ENCODE measurements at places on chromosomes 4 and X. TPM values are rescaled to one million over a fixed set of nuclear protein-coding genes. Genes with fewer than 3 reads are reported as not detected.

GRCh38 chr4:187685247-187685646 lies 310.3 kb upstream of the ZFP42 start:
- H3K4me1 ChIP-seq = no peaks in the 10 kb centered on the region
- H3K27ac ChIP-seq = no peak overlapping the region
- H3K36me3 ChIP-seq = no peaks in the 10 kb centered on the region

ABLIM2 gene
- 33.3 TPM for total RNA-seq

DNA sequence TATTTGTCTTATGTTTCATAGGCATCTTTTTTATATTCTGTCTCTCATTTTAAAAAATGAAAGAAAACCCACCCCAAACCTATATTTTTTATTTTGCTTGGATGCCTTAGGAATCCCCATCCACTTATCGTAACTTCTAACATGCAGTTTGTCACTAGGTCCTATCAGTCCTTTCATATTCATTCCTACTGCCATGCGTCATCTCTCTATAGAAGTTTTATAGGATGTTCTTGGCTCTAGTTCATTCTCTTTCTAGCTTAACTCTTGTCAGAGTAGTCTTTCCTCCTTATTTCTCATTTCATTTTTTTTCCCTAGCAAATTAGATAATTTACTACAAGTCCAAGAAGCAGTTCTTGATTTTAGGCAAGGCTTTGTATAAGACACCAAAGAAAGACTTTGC lies 92.7 kb downstream of the LARP1B start:
- no peaks in the 10 kb centered on the region for H3K27me3 ChIP-seq
- H3K4me1 ChIP-seq = no peaks in the 10 kb centered on the region
- peaks cover 11% of the 10 kb centered on the region for H3K36me3 ChIP-seq
- H3K4me3 ChIP-seq = no peak overlapping the region

GRCh38 chrX:115378471-115378870 lies 89.0 kb downstream of the LUZP4 start:
- H3K36me3 ChIP-seq = no peaks in the 10 kb centered on the region
- no peak for DNase-seq
- H3K27me3 ChIP-seq = peaks cover 7% of the 10 kb centered on the region
- H3K4me3 ChIP-seq = no peak overlapping the region

DNA sequence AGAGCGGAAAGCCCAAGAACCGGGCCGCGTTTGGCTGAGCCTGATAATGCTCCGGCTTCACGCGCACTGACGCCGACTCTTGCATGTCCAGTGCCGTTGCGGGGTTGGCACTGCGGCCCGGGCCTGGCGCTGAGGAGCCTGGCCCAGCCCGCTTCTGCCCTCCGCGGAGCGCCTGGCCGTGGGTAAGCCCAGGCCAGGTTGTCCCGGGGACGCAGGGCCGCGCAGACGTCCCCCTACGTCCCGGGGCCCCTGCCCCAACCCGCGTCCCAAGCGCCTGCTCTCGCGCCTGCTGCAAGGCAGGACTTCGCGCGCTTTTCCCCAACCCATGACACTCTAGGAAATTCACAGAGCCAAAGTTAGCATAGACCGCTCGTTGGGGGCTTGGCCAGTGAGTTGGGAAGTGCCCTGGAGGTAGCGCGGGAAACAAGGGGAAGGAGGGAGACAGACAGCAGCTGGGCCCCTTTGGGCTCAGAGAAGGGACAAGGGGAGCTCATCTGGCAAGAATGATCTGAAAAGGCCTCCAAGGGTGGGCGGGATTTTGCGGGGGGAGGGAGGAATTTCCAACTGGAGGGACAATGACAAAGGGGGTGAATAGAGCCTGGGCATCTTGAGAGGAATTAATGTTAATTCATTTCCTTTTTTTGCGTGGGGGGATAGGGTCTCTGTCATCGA lies 665 bp upstream of the LRPAP1 start:
- DNase-seq = no peak
- peaks cover 43% of the 10 kb centered on the region for H3K4me1 ChIP-seq
- H3K27me3 ChIP-seq = no peaks in the 10 kb centered on the region

RTL5 gene
- 8.2 TPM for total RNA-seq

DNA sequence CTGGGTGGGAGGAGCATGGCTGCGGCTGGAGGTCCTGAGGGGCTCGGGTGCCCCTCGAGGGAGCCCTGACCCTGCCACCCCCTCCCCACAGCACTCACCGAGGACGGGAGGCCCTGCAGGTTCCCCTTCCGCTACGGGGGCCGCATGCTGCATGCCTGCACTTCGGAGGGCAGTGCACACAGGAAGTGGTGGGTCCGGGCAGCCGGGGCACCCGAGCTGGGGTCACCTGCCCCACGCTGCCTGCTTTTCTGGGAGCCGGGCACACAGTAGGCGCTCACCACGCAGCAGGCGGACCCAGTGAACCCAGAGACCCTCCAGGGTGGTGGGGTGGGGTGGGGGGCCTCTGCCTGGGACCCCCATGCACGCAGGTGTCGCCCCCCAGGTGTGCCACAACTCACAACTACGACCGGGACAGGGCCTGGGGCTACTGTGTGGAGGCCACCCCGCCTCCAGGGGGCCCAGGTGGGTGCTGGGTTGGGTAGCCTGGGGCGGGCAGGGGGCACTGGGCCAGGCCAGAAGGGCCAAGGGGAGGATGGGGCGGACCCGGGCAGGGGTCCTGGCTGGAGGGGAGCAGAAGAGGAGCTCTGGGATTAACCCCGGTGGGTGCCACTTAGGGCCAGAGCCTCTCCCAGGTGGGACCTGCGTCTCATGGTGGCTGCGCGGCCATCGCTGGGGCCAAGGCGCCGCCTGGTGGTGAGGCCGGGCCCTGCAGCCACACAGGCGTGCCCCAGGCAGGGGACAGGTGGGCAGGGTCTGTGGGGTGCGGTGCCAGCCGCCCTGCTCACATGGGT lies 1.4 kb downstream of the HGFAC start:
- H3K36me3 ChIP-seq = peaks cover 72% of the 10 kb centered on the region
- H3K27ac ChIP-seq = no peak overlapping the region
- DNase-seq = no peak
- H3K27me3 ChIP-seq = no peaks in the 10 kb centered on the region

LRP2BP gene
- total RNA-seq = 9.2 TPM

All from spinal cord (tissue), 10 donors.